Central memory CD8-positive, alpha-beta T cell (primary cell): ENCODE measurements at places on chromosomes 3 and 15.
A peak's percentile ranks its signal among the peaks of the same experiment; 100 is the strongest.

DNA sequence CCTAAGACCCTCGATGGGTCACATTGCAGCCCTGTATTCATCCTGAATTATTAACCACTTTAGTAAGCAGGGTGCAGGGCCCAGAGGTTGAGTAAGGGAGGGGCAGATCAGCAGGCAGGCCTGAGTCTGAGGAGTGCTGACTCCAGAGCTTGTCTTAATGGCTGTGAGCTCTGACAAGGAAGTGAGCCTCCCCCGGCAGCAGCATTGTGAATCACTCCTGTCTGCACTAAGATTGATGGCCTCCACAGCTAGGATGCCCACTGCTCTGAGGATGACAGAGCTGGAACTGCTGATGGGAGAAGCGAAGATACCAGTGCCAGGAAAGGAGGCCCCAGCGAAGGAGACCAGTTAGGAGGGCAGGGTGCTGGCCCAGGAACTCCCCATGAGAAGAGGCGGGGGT, 46.5 kb upstream of the CCDC174 start:
- H3K27me3 ChIP-seq = peaks cover 77% of the 10 kb centered on the region
- DNase-seq = no peak
- H3K36me3 ChIP-seq = peaks cover 2% of the 10 kb centered on the region

DNA sequence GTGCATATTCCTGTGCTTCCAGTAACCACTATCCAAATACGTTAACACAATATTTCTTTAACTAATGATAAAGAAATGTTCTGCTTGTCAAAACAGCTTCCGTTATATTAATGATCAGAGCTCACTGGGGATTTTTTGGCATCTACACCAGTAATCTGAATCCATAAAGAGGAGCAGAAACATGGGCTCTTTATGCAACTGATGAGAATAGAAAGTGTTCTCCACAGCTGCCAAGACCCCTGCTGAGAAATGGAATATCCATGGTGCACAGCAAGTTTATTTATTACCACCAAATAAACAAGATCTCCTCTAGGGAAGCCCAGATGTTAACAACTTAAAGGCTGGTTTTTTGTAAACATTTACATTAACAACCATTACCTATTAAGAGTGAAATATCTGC, 54.5 kb downstream of the ALDH1A2 start:
- no peaks in the 10 kb centered on the region for H3K36me3 ChIP-seq
- no peak overlapping the region for H3K4me3 ChIP-seq
- DNase-seq = no peak

DNA sequence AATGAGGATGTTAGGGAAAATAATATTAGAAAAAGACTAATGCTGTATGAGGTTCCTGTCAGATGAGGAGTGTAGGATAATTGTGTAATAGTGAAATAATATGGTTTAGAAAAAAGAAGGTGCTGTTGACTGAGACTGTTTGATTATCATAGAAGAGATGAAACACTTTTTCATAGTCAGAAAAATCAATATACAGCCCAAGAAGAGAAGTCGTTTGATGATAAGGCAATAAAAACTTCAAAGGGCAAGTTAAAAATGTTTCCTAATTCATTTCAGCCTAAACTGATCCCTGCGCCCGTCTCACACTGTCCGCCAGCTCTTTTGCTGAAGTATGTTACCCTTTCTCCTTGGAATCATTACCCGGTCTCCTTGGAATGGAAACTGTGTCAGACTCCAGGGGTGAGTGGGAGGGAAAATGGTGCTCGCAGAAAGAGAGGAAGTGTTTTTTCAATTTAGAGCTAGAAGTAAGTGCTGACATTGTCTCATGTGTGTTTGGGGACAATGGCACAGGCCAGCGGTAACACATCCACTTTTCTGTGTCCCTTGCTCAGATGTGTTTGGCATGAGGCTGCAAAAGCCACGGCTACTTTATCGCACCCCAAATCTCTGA, 23.6 kb downstream of the DUT start:
- no peak overlapping the region for H3K4me3 ChIP-seq
- no peak overlapping the region for H3K27ac ChIP-seq
- H3K36me3 ChIP-seq = peaks cover 2% of the 10 kb centered on the region
- peaks cover 5% of the 10 kb centered on the region for H3K4me1 ChIP-seq
- no peak for DNase-seq

- no peak for DNase-seq
- no peak overlapping the region for H3K4me3 ChIP-seq
- H3K4me1 ChIP-seq = peaks cover 23% of the 10 kb centered on the region
- H3K27me3 ChIP-seq = no peaks in the 10 kb centered on the region
Observed at GRCh38 chr3:27467545-27467944, 16.6 kb downstream of the SLC4A7 start.

DNA sequence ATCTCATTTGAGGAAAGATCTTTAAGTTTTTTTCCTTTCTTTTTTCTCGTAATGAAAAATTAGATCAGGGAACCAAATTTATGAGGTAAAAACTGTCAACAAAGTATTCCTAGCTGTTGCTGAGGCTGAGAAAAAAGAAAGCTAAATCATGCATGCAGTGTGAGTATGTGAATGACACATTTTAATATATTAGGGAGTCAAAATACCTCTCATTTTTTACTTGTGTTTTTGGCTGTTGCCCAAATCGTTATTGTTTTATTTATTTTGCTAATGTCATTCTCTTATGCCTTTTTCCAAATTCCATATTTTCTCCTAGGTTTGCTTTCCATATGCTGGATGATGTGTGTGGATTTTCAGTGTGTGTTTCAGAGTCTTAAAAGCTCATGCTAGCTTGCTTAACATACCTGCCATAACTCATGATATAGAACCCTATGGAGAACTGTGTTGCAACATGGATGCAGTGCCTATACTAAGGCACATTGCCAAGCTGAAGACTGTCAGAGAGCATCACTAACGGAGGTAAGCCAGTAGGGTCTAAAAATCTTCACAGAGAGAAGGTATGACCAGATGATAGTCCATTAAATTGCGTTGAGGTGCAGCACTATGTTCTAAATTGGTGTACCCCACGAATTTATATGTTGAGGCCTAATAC, 629.5 kb upstream of the KCNMB2 start:
- no peak for DNase-seq
- H3K27ac ChIP-seq = no peak overlapping the region
- no peak overlapping the region for H3K4me3 ChIP-seq
- H3K36me3 ChIP-seq = no peaks in the 10 kb centered on the region
- no peaks in the 10 kb centered on the region for H3K4me1 ChIP-seq

GRCh38 chr15:68801572-68802148, 19.0 kb downstream of the ANP32A start:
- DNase-seq = no peak
- H3K4me3 ChIP-seq = no peak overlapping the region
- H3K27ac ChIP-seq = peak overlapping the region; percentile 26
- no peaks in the 10 kb centered on the region for H3K27me3 ChIP-seq
- peaks cover 8% of the 10 kb centered on the region for H3K36me3 ChIP-seq
